Activated CD4-positive, alpha-beta T cell treated with anti-CD3 and anti-CD28 coated beads, Interleukin-2, amount 50 U/mL, for 48 hours (primary cell): ENCODE measurements at places on chromosomes 7 and 10.
A peak's percentile ranks its signal among the peaks of the same experiment; 100 is the strongest.

- no peak for DNase-seq
Observed at GRCh38 chr10:106618646-106619045, 545.9 kb downstream of the SORCS1 start.

GRCh38 chr7:2622869-2623697 is 8.7 kb upstream of the TTYH3 start:
- DNase-seq, result no peak

- no peak for DNase-seq
Observed at GRCh38 chr7:115672024-115672423, 358.5 kb downstream of the TFEC start.

DNA sequence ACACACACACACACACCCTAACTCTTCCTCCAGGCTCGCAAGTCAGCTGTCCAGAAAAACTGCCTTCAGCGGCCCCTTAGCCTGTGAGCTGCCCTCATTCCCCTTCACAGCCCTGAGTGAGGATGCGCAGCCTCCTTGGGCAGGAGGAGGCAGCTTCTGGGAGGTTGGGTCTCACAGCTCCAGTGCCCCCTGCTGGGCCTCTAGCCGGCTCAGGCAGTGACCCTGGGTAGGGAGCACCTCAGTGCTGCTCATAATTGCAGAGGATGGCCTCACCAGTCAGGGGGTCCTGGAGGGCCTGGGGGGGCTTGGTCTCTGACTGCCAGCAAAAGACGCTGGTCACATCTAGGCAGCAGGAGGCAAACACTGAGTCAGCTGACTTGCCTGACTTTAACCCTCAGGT is 43.7 kb downstream of the ZNF273 start:
- peak; percentile 37 for DNase-seq

DNA sequence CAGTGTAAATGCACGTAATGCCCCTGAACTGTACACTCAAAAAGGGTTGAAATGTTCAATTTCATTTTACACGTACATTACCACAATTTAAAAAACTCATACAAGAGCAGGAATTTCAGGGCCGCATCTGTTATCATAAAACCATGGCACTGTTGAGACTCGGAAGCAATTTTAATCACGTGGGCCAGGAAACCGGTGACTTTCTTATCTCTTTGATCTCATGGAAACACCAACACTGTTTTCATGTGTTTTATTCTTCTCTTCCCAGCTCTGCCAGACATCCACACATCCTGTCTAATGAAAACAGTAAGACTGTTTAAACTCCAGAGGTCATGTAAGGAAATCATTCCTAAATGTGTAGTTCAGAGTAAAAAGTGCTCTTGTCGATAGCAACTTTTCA is 35.9 kb downstream of the PTPRE start:
- DNase-seq, result no peak

DNA sequence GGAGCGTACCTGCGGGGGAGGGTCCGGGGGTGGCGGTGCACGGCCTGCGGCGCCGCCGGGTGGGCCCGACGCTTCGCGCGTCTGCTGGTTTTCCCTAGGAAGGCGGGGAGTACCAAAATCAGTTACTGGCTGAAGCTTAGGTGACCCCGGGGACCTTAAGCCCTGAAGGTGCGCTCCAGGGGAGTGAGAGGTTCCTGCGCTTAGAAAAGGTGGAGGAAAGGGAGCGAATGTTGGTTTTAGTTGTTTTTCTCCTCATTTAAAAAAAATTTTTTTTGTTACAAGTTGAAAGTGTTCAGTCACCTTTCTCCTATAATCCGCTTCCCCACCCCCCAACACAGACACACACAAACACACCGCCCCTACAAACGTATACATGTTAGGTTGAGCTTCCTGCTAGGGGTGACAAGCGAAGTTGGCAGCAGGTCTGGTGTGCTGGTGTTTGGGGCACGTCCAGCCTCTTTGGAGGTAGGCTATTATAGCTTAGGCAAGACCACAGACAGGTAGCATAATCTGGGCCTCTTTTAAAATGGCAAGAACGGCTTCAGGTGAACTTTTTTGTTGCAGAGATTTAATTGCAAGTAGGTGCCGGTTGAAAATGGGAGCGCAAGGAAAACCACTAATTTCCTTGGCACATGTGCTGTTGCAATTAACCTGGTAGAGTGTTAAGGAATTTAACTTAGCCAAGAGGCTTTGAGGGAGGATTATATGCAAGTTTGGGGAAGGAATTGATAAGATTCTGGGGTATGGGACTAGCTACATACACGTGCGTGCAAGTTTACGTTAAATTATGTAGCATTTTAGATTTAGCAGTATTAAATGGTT is 945 bp downstream of the ADD3 start:
- peak; percentile 41 for DNase-seq

DNA sequence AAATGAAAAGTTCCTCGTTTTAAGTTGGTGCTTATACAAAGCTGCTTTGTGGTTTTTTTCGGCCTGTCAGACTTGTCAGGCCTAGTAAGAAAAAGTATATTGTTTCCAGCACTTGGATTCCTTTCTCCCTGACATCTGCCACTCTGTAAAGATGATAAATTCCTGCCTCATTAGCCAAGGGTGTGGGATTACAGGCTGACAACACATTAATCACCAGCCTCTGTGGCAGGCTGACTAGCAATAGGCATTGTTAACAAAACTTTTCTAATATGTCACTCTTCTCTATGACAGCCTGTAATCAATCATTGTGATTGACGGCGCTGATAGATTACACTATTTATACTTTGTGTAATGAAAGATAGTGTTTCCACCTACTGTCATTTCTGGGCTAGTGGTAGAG is 682.5 kb downstream of the LRMDA start:
- no peak for DNase-seq

DNA sequence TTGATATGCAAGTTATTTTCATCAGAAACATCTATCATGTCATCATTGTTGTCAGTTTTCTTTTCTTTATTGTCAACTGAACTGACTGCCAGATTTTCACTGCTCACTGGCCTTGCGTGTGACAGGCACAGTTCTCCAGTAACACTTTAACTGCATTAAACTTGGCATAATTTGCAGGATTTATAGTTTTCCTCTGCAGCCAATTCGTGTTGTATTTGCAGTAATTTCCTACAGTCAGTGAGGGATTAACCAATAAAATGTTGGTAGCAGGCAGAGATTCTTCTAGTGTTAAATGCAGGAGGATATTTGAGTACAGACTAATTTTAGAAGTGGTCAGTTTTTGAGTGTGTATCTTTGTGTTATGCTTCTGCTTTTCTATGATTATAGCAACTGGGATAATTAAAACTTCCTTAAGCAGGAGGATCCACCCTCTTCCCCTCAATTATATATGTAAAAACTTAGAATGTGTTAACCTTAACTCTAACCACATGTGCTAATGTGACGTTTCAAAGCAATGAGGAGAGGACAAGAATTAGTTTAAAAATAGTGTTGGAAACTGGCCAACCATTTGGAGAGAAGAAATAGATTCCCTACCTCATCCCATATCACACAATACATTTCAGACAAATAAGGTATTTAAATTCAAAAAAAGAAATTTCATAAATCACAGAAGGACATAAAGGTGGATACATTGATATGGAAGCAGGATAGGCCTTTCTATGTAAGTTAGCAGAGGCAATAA is 365.5 kb upstream of the BMPER start:
- DNase-seq, result no peak

DNA sequence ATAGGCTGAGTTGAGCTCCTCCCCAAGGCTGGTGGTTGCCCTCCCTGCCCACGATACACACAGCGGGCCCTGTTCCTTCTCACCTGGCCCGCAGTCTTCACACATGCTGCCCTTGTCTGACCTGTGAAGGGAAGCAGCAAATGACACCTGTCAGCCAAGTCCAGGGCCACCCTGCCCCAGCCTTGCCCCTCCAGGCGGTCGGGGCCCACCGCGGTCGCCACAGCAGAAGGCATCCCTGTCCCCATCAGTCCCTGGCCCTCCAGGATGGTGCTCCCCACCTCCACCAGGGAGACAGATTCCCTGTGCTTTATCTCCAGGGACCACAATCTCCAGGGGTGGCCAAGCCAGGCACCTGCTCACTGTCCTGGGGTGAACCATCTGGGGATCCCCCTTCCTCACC is 81.2 kb upstream of the TMEM248 start:
- no peak for DNase-seq

DNA sequence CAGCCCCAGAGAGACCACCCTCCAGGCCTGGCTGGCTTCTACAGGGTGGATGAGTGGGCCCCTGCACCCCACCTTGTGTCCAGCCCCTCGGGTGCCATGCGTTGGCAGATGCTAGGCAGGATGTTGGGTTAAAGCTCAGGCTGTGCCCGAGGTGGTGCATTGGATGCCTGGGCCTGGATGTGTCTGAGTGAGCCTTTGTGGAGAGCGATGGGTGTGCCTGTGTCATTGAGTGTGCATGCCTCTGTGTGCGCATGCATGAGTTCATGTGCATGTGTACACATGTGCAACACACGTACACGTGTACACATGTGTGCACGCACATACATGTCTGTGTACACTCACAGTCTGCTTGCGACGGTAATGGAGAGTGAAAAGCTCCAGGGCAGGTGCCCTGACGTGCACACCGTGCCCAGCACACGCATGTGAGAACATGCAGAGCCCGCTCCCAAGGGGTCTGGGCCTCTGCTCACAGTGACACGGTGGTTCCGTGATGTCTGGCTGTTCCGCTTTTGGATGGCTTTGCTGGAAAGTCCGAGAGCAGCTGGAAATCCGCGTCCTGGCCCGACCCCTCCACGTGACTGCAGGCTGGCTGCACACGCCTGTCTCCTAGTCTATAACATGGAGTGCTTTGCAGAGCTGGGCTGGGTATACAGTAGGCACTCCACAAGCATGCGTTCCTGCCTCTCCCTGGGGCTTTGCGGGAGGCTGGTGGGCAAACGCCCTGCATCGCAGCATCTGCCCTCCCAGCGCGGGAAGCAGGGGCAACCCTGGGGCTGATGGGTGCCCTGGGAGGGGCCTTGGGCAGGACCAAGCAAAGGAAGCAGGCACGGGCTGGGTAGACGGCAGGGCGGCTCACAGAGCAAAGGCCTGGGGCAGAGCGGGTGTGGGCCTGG is 36.9 kb downstream of the ELFN1 start:
- DNase-seq, result no peak

- no peak for DNase-seq
Observed at GRCh38 chr7:39460486-39460885, 105.7 kb upstream of the YAE1 start.

DNA sequence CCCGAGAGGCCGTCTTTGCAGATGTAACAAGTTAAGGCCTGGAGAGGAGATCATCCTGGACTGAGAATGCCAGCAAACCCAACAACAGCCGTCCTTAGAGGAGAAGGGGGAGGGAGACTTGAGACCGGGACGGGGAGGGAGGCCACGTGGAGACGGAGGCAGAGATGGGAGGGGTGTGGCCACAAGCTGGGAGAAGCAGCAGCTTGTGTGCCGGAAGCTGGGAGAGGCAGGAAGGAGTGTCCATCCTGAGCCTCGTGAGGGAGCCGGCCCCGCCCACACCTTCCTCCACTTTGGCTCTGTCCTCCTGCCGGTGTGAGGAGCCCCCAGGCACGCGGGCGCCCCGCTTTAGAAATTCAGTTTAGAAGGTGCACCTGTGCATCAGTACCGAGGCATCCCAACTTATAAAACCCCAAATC is 95.7 kb downstream of the DNAJB6 start:
- peak; percentile 14 for DNase-seq

GRCh38 chr10:103490986-103491314 is 2.6 kb upstream of the NEURL1 start:
- DNase-seq, result no peak

GRCh38 chr7:130254555-130254954 is 12.1 kb upstream of the CPA2 start:
- no peak for DNase-seq

- DNase-seq, result no peak
Observed at GRCh38 chr7:106611911-106612310, 49.0 kb downstream of the CCDC71L start.

- DNase-seq, result no peak
Observed at GRCh38 chr10:114623661-114624294, 34.3 kb downstream of the ABLIM1 start.

- DNase-seq, result no peak
Observed at GRCh38 chr10:67936416-67936815, 52.0 kb downstream of the SIRT1 start.

DNA sequence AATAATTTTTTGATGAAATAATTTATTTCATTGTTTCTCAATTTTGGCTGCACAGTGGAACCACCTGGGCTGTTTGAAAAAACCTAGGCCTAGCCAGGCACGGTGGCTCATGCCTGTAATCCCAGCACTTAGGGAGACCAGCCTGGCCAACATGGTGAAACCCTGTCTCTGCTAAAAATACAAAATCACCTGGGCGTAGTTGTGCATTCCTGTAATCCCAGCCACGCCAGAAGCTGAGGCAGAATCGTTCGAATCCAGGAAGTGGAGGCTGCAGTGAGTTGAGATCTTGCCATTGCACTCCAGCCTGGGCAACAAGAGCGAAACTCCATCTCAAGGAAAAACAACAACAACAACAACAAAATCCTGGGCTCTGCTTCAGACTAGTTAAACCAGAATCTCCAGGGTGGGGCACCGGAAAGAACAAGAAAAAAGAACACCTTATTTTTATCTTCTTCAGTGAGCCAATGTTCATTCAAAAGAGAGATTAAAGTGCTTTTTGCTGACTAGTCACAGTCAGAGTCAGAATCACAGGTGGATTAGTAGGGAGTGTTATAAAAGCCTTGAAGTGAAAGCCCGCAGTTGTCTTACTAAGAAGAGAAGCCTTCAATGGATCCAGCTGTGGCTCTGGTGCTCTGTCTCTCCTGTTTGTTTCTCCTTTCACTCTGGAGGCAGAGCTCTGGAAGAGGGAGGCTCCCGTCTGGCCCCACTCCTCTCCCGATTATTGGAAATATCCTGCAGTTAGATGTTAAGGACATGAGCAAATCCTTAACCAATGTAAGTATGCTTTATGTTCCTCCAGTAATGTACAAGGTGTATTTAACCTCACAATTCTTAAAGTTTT is at the start of gene CYP2C18:
Gene CYP2C18 (plus strand): TSS at position 516 of the 841 bp plus-strand sequence. CDS start 91 bp downstream, at position 607.
- DNase-seq, result no peak

DNA sequence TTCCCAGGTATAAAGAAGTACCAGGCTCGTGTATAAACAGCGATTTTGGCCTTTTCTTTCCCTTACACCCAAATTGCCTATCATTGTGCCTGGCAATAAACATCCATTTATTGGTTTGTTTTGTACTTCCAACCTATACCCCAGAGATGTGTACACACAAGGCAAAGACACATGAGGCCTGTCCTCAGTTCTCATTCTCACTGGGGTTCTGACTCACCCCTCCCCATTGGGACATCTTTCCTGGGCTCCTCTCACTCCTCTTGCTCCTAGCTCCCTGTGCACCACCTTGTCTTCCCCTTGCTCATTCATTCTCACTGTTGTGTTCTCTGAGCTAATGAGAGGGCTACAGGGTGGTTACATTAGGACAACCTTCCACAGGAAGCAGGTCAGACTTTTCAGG is 240.7 kb downstream of the ANK3 start:
- no peak for DNase-seq

GRCh38 chr7:15234431-15234830 is 327.4 kb downstream of the AGMO start:
- DNase-seq, result no peak

DNA sequence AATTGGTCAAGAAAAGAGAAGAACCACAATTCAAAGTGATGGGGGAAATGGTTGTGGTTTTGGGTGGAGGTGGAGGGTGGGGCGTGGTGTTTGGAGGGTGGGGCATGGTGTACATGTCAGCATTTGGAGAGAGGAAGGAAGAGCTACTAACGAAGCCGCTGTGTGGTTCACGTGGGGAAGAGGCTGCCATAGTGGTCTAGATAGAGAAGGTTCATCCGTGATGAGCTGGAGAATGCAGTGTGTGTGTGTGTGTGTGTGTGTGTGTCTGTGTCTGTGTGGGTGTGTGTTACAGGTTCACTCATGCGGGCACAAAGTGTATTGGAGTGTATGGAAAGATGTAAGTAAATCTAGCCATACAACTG is 6.1 kb upstream of the VCL start:
- DNase-seq, result peak; percentile 72

- no peak for DNase-seq
Observed at GRCh38 chr7:98215561-98216495, 4.6 kb downstream of the BHLHA15 start.

GRCh38 chr10:58435297-58435985 is 50.2 kb downstream of the TFAM start:
- no peak for DNase-seq
